Activated B cell treated with CpG ODN at 0.5 μM for 24 hours (primary cell): ENCODE measurements at places on chromosomes 6 and 20. TPM values are rescaled to one million over a fixed set of nuclear protein-coding genes. Genes with fewer than 3 reads are reported as not detected.

The TLDC2 gene
- total RNA-seq: not detected in 2 replicates

The ENPP5 gene
- total RNA-seq: 0.44 and 0.71 TPM in 2 replicates

- no peak for DNase-seq
Observed at GRCh38 chr20:48404598-48404997, 423.2 kb downstream of the PREX1 start.

DNA sequence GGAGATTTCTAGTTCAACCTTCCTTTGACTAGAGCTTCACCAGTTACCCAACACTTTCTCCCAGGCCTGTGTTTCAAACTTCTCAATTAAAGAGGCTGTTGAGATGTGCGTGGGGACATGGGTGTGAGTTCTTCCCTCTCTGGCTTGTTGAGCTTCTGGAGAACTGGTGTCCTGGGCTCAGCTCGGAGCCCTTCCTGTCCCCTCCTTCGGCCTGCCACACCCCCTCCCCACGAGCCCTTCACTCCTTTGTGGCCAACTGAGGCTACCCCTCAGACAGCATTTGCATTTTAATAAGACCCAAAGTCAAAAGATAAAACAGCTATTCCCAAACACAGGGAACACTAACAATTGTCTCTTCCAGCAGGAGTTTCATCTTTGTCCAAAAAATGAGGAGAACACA, 123.3 kb upstream of the MLN start:
- DNase-seq: no peak

DNA sequence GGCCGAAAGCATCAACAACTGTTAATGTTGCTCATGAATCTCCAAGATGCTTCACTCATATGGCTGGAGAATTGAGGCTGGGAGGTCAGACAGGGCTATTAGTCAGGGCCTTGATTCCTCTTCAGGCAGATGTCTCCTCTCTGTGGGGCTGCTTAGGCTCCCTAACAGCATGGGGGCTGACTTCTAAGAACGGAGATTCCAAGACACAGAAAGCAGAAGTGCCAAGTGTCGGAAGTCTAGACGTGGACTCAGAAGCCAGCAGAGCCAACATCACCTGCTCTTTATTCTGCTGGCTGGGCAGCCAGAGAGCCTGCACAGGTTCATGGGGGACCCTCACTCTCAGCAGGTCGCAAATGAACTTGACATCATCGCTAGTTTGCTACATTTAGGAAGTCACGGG, 279.8 kb downstream of the CDH26 start:
- DNase-seq: no peak

The ID4 gene
- not detected in 2 replicates for total RNA-seq

DNA sequence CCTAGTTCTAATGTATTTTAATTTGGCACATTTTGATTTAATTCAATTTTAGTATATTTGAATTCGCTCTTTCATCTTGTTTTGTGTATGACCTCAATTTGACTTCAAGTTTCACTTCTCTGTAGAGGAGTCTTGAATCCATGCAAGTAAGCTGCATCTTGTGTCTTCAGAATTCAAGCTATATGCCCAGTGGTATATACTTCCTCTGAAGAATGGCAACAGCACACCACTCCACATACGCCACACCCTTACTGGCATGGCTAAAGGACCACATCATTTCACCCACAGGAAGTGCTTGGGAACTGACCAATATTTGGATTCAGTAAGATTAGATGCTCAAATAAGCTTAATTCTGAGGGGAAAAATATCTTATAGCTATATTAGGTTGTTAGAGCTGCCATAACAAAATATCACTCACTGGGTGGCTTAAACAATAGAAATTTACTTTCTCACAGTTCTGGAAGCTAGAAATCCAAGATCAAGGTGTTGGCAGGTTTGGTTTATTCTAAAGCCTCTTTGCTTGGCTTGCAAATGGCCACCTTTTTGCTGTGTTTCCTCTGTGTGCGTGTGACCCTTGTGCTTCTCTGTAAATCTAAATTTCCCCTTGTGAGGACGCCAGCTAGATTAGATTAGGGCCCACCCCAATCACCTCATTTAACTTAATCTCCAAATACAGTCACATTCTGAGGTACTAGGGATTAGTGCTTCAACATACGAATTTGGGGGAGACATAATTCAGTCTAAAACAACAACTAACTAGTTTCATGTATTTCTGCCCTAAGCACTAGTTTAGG, 2.8 kb upstream of the ASF1A start:
- DNase-seq: no peak

DNA sequence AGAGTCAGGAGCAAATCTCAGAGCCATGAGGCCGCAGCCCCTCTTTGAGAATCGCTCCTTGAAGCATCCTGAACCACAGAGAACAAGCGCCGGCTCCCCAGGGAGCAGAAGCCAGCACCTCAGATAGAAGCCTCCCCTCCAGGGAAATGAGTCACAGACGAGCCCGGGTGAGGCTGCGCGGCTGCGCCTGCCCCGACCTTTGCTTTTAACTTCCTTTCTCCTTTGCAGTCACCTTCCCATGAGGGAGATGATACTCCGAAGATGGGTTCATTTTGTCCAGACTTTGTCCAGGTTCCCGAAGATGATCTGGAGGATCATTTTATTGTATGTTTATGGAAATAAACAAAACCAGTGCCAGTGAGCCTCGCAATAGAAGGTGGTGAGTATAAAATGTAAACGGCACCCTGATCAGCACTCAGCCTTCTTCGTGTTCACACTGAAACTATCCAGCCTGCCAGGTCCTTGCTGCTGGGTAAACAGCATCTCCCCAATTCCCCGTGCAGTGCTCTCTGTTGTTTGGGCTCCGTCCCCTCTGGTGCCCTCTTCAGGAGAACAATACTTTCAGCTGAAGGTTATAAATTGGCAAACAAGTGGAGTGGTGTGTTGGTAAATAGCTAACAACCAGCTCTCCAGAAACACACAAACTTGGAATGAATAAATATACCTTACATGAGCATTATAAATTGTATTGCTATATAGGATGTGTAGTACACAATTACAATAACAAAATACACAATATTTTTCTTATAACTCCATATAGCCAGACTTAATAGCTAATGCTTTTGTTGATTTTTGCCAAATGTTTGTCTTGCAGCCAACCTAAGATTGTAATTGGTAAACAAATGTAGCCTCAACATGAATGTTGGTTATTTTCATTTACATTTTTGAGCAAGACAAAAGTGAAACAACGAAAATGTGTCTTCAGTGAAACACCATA, 41.4 kb upstream of the TMEM181 start:
- DNase-seq: peak; percentile 48

GRCh38 chr6:115908906-115909559, 151.7 kb downstream of the FRK start:
- no peak for DNase-seq

The ARG1 gene
- not detected in 2 replicates for total RNA-seq
